ENCODE measurements at places on chromosomes 1 and 21.

GRCh38 chr1:110582378-110582777 is 23.8 kb downstream of the KCNA2 start:
- no peak for DNase-seq

DNA sequence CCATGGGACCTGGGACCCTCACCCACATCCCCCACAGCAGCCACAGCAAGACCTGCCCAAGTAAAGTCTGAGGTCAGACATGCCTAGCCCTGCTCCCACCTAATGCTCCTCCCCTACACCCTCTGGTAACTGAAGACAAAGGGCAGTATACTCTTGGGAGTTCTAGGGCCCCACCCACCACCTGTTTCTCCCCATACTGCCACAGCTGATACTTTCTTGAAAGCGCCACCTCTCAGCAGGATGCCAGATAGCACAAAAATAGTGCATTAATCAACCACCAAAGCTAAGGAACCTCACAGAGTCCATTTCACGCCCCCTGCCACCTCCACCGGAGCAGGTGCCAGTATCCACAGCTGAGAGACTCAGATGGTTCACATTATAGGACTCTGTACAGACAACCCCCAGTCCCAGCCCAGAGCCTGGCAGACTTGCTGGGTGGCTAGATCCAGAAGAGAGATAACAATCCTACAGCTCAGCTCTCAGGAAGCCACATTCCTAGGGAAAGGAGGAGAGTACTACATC is 238.1 kb downstream of the LRRC40 start:
- DNase-seq = no peak

DNA sequence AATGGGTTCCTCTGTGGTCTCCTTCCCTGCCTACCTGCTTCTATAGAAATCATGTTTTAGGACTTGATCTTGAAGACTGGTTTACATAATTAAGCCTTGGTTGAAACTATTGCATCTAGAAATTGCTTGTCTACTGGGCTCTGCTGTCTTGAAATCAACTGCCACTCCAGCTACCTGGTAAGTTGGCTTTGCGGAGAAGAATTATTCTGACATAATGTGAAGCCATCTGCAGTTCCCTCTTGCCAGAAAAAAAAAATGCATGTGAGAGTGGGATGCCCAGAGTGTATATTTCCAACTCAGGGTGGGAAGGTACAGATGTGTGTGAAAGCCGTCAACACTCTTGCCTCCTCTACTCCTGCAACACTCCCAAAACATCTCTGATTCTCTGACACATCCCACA is 27.2 kb downstream of the C8B start:
- DNase-seq = no peak

- no peak for DNase-seq
Observed at GRCh38 chr1:11790880-11791715, 14.7 kb downstream of the MTHFR start.

DNA sequence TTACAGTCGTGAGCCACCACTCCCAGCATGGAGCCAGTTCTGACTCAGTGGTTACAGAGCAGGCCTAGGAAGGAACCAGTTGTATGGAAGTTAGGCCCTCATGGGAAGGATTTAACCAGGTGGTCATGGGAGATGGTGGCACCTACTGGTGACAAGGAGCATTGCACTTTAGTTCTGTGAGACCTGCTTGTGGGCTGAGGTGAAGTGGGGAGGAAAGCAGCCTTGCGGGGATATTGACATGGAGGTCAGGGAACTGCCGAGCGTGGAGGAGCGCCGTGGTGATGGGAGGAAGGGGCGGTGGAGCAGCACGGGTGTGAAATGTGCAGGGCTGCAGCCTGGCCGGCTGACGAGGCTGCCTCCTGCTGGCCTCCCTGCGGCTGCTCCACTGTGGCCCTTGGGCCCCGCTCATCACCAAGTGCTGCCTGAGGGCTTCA is 100.4 kb downstream of the GALNT2 start:
- DNase-seq = peak; percentile 18

DNA sequence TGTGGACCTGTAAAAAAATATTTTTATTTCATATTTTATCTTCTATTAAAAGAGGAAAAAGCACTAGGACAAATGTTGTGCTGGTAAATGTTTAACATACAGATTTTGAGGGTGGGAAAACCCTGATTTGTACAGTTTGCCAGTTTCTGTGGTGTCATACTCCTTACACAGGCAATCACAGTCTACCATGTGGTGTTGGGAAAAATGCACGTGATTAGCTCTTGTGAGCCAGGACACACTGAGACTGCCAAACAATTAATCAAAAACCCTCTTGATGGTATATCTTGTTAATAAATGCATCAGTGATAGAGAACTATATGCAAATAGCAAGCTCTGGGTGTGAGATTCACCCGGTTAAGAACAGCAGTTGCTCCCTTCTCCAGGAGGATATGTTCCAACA is 136.5 kb upstream of the ZC3H11B start:
- DNase-seq = no peak

All from activated T-cell treated with anti-CD3 and anti-CD28 coated beads, Interleukin-2, amount 50 U/mL, for 4 hours (primary cell).